Muscle of back (tissue), 13 donors: ENCODE measurements at places on chromosomes 4 and X. TPM values are rescaled to one million over a fixed set of nuclear protein-coding genes. Genes with fewer than 3 reads are reported as not detected.

Gene FGFR3
- 0.99 TPM for polyA plus RNA-seq

Gene HTN1
- not detected for polyA plus RNA-seq

Gene CD38
- 2.1 TPM for polyA plus RNA-seq

Gene AKAP14
- not detected for polyA plus RNA-seq

Gene TCEAL4
- 90.1 TPM for polyA plus RNA-seq

Gene DMP1
- polyA plus RNA-seq = not detected

Gene MAGEB1
- not detected for polyA plus RNA-seq

DNA sequence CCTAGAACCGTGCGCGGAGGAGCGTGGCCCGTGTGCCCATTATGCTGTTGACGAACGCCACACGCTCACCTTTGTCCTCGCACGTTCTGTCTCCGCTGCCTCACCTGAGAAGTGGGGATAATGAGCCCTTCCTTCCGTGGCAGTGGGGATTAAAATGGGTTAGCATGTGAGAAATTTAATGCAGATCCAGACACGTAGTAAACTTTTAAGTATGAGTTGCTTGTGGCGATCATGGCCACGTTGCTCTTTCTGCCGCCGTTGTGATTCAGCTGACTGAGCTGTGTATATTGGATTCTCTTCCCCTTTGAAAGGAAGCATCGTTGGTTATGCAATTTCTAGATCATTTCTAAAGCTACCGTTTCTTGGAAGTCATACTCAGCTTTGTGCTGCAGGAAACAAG is 16.5 kb downstream of the TBC1D14 start:
- no peak for DNase-seq

- DNase-seq = no peak
These were observed 40.8 kb downstream of the CCNG2 start for GRCh38 chr4:77197831-77198230.

DNA sequence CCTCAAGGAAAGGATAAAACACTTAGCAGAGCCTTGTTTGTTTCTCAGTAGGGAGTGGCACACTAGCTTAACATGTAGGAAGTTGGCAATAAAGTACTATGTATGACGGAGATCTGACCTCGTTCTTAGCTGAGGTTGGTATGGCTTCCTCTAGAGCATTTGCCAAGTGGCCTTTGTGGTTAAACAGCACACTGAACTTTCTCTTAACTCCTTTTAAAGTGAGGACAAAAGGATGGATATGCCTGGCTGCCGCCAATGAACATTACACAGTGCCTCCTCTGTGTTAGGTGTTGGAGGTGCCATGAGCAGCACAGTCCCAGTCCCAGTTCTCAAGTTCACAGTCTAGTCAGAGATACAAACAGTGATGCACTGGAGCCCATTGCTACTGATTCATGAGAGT is 54.4 kb downstream of the VGLL1 start:
- no peak for DNase-seq

DNA sequence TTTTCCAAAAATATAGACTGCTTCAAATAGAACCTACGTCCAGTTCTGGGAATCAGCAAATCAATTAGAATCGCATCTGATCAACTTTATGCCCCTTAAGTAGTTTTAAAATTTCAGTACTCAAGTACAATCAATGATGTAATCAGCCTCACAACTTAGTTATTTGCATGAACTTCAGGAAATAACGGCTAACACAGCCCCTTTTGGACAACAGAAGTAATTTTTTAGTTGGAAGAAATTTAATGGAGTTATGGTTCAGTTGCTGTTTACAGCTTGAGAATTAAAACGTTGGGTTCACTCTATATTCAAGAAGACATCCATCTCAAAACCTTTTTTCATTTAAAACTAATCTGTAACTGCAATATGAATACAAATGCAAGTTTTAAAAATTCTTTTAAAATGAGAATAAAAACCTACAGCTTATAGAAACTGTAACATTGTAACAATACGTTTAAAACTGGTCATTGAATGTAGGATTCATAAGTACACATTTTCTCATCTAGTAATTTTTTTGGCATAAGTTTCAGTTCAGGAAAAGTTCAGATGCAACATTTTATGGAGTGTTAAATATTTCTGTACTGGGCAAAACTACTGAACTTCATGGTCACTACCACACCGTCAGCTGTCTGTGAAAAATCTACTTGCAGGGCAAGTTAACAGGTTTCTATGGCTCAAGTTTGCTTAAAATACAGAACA is 956 bp downstream of the TAPT1 start:
- peak; percentile 34 for DNase-seq

GRCh38 chrX:23902419-23902818 is 5.3 kb downstream of the APOO start:
- peak; percentile 70 for DNase-seq

GRCh38 chr4:78310740-78311115 is 240.8 kb upstream of the ANXA3 start:
- DNase-seq = no peak

- DNase-seq = no peak
These were observed 102.2 kb downstream of the SEL1L3 start for GRCh38 chr4:25760518-25761157.

- DNase-seq = no peak
These were observed 53.9 kb downstream of the NBDY start for GRCh38 chrX:56782791-56783449.

- DNase-seq = no peak
These were observed 76.5 kb downstream of the PSAPL1 start for GRCh38 chr4:7358100-7358735.

DNA sequence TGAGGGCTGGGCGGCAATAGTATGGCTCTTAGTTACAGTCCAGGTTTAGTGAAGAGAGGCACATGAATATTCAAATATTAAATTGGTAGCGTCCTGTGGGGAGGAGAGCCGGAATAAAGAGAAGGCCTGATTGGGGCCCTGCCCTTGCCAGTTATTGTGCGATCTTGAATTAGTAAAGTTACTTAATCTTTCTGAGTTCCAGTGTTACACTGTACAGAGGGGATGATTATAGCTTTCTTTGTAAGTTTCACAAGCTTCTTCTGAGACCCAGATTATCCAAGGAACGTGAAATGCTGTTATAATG is 1.2 kb downstream of the METAP1 start:
- DNase-seq = peak; percentile 2

DNA sequence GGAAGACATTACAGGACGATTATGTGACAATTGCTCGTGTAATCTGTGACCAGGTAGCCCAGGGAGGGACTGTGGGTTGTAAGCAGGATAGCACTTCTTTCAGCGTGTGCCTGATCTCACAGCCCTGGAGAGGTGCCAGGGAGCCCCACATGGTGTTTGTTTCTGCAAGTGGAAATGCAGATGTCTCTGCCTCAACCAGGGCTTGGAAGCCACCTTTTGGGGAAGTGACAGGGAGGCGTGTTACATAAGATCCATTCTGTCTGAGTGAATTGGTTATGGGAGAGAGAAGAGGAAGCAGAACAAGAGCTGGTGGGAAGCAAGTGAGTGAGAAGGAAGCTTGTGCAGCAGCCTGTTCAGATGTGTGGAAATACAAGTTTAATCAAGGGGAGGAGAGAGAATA is 104.5 kb upstream of the GATB start:
- DNase-seq = peak; percentile 58

DNA sequence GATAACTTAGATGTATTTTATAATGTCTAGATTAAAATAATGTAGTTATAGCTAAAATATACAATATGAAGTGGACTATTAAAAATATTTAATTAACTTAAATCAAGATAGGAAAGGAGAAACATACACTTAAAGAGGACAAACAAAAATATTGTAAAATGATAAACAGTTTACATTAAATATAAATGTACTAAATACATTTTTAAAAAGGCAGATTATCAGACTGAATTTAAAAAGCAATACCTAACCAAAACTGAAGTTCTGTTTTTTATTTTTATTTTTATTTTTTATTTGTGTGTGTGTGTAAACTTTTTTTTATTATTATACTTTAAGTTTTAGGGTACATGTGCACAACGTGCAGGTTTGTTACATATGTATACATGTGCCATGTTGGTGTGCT is 811.6 kb upstream of the INTU start:
- no peak for DNase-seq

DNA sequence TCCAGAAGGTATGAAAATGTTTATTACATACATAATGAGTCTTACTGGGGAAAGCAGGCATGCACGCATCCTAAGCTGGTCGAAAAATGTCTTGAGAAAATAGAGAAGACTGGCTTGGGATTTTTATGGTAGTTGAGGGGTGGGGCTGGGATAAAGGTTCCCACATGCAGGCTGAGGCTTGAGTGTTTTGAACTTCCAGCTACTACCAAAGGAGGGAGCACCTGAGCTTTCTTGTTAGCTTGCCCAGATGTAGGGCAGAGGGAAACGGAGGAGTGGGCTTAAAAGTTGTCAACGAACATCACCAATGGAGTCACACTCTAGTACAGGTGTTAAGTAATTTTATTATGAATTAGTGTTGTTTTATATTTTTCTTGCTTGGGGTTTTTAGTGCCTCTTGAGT is 39.6 kb upstream of the SRPX start:
- no peak for DNase-seq

DNA sequence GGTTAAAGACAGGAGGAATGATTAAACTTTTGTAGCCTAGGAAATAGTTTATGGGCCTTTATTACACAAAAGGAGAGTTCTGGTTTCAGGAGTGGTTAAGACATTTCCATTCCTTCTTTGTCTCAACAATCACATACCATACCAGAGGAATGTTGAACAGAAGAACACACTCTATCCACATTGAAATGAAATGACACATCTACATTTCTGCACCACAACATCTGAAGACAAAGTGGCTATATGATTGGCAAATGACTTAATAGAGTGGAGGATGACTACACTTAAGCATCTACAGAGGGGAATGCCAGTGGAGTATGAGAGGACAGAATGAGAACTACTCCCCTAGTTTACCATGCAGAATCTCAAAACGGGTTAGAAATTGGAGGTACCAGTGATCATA is 8.0 kb downstream of the CYP2U1 start:
- DNase-seq = peak; percentile 11

DNA sequence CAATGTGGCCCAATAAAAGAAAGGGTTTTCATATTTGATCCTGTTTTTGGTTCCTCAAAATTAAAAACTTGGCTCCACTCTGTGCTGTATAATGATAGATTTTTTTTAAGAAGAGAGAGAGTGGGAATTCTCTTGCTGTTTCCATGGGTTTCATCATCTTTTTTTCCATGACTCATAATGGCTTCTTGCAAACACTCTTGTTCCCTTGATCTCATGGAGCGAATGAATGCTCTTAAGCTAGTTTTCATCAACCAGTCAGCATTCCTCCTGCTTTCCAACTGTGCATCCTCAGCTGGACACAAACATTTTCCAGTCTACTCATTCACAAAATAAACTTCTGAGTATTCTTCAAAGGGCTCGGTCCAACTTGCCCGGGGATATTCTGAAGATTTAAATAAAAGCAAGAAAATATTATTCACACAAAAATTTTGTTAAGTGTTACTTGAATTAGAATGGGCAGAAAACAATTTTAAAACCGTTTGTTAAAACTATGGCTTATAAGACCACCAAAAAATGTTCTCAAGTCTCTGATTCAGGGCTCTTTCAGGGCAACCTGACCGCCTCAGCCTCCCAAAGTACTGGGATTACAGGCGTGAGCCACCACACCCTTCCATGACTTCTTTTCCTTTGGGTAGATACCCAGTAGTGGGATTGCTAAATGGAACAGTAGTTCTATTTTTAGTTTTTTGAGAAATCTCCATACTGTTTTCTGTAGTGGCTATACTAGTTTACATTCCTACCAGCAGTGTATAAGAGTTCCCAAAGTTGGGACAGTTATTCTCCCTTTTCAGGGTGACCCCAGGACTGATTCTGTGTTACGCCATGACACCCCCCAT is 64.7 kb downstream of the TMEM156 start:
- peak; percentile 93 for DNase-seq

- DNase-seq = no peak
These were observed 261.0 kb upstream of the NDST3 start for GRCh38 chr4:117773064-117773936.

DNA sequence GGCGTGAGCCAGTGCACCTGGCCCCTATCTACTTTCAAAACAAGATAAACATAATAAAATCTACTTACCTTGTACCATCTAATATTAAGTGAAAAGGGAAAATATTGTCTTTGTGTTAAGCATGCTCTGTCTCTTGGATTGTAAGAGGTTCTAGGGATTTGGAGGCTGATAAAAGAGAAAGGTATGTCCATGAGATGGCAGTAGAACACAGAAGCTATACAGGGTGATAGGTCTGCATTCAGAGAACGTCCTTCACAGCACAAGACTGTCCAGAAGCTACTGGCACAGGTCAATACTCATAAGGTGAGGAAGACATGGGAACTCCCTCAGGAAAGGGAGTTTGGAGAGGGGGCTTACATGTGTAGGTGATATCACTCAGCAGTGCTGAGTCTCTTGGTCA is 135.5 kb downstream of the TMEM47 start:
- no peak for DNase-seq

GRCh38 chr4:99696801-99697200 is 39.2 kb upstream of the C4orf54 start:
- DNase-seq = peak; percentile 17
